ENCODE measurements at places on chromosomes 3 and 15.

GRCh38 chr15:37520882-37521281 is 413.6 kb upstream of the TMCO5A start:
- no peak for DNase-seq

GRCh38 chr3:167684388-167684993 is 30.7 kb upstream of the WDR49 start:
- DNase-seq = no peak

- DNase-seq = peak; percentile 31
Observed at GRCh38 chr15:58410353-58410752, 21.4 kb upstream of the LIPC start.

DNA sequence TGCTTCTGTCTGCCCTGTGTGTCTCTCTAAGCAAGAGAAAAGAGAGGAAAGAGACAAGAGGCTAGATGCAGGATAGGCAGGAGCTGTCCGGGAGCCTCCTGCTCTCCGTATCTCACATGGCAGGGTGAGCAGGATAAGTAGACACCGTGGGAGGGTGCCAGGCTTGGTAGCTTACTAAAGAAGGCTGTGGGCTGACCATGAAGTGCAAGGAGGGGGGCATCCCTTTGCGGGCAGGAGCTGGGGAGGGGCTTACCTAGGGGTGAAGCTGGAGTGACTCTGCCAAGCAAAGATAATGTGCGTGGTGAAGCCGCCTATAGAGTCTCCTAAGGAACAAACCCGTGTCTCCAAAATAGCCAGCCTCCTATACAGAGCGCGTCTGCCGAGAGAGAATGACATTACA is 33.7 kb upstream of the TMC3 start:
- DNase-seq = no peak

DNA sequence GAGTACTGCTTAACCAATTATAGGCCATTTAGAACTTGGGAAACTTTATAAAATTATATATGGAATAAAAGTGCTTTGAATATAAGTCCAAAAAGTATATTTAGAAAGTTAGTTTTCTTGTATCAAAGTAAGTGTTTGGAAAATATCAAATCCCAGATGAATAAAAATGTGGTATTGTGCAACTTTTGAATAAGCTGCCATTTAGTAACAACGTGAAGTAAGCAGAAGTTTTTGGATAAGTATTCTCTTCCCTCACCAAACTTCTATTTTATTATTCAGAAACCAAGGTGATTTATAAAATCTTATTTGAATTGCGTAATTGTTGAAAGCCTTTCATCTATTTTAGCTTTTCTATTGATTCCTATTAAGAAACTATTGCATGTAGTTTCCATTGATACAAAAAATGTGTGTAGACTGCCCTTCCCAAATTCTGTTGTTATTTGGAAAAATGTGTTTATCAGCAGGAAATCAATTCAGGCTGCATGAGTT is 806.2 kb downstream of the NSUN3 start:
- DNase-seq = no peak

DNA sequence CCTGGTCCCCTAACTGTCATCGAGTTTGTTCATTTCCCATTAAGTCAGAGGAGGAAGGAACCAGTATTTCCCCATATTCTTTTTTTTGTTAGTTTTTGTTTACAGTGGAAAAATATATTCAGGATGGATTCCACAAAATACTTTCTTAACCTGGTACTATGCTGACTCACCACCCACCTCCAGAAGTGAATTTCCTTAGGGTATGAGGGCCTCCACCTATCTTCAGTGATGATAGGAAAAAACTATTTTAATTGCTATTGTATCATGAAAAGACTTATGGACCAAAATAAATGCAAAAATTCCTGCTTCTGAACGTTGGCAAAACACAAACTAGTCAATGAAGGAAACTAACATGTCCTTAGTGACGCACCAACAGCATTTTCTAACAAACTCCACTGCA is 64.2 kb upstream of the FOXP1 start:
- DNase-seq = no peak

- DNase-seq = no peak
Observed at GRCh38 chr3:36762918-36763849, 1.2 kb downstream of the DCLK3 start.

DNA sequence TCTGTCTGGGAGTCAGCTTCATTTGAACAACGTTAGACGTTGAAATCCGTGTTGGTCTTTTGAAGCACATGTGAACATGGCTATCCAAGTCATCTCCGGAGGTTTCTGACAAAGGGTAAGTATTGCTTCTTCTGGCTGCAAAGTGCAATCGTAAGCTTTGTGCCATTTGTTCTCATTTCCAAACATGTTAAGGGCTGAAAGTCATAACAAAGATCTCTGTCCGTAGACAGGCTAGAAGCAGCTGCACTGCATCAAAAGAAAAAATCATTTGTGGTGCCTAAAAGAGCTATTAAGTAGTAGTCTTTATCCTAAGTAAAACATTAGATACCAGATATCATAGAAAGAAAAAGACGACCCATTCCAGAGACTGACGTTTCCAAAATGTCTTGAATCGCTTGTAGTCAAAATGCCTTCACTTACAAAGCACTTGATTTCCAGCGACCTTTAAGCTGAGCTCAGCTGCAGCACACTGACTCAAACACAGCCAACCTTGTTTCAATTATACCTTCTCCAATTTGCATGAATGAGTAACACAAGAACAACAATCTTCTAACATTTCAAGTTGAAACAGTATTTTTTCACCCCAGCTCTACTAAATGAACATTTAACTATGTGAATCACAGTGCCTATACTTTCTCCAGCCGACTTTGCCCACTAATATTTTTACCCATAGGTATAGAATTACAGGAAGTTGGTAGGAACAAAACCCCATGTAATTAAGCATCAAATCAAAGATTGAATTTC is 76.6 kb downstream of the NEDD4 start:
- no peak for DNase-seq

DNA sequence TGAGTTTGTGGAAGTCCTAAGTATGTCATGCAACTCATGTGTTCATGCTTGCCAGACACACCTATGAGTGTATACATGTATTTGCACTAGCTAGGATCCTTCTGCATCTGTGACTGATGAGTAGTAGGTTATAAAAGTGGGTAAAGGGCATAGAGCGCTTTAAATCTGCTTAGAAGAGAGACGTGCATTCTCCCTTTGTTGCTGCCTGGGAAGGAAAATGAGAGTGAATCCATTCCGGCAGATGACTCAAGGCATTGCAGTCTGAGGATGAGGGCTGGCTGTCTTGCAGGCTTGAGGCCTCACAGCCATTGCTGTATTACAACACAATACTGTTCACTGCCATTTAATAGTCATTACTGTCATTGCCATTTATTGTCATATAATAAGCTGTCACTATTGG is 120.8 kb upstream of the UMPS start:
- DNase-seq = no peak

GRCh38 chr3:40661284-40661683 is 136.5 kb downstream of the ZNF621 start:
- no peak for DNase-seq

GRCh38 chr3:194691481-194692283 is 6.0 kb downstream of the FAM43A start:
- DNase-seq = no peak

DNA sequence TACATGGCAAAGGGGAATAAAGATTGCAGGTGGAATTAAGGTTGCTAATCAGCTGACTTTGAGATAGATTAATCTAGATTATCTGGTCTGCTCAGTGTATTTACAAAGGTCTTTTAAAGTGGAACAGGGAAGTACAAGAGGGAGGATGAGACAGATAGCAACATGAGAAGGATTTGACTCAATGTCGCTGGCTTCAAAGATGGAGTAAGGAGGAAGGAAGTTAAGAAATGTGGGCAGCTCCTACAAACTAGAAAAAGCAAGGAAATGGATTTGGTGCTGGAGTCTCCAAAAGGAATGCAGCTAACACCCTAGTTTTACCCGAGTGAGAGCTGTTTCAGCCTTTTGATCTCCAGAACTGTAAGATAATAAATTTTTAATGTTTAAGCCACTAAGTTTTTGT is 180.7 kb upstream of the TTC14 start:
- no peak for DNase-seq

- no peak for DNase-seq
Observed at GRCh38 chr3:38829404-38829803, 13.4 kb upstream of the SCN10A start.

Measured in stimulated activated CD8-positive, alpha-beta memory T cell treated with anti-CD3 and anti-CD28 coated beads, Interleukin-7, amount 100 ng/mL, for 4 hours (primary cell).